ENCODE measurements at places on chromosomes 12 and 14. TPM values are rescaled to one million over a fixed set of nuclear protein-coding genes. Genes with fewer than 3 reads are reported as not detected.

Gene OSBPL8
- total RNA-seq, result 66.5 TPM

Gene NPFF
- total RNA-seq, result not detected

Gene CMKLR1
- 10.1 TPM for total RNA-seq

Gene LTBP2
- total RNA-seq, result 52.5 TPM

Gene PPHLN1
- total RNA-seq, result 47.9 TPM

Gene ANAPC5
- total RNA-seq, result 143 TPM

Measured in vagina (tissue), 2 donors.